ENCODE measurements at places on chromosomes 11 and 22.

- DNase-seq: no peak
Observed at GRCh38 chr11:32931606-32932005, 39.0 kb downstream of the QSER1 start.

GRCh38 chr22:29833392-29833965 is 4.6 kb downstream of the ASCC2 start:
- DNase-seq: no peak

GRCh38 chr11:117610901-117611300 is 186.1 kb downstream of the DSCAML1 start:
- no peak for DNase-seq

DNA sequence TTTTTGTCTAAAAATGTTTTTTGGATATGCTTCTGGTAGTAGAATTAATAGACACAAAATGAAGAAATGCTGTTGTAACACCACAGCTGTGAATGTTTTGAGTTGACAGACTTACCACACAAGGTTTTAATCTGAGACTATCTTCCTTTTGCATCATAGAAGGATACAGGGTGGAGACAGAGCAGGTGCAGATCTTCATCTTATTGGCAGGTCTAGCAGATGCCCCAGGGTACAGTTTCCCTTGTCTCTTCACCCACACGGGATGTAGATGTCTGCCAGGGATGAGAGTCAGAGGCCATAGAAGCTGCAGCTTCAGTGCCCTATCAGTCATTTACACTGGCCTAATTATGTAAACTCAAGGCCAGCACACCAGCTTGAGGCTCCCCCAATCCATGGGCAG is 985 bp downstream of the OOSP3 start:
- DNase-seq: no peak

GRCh38 chr22:37233751-37234631 is 10.1 kb downstream of the RAC2 start:
- no peak for DNase-seq

All from stimulated activated CD4-positive, alpha-beta T cell treated with anti-CD3 and anti-CD28 coated beads, Interleukin-1b, Interleukin-23, amount 100 ng/mL, for 24 hours (primary cell).